ENCODE measurements at places on chromosomes 1 and 21.

DNA sequence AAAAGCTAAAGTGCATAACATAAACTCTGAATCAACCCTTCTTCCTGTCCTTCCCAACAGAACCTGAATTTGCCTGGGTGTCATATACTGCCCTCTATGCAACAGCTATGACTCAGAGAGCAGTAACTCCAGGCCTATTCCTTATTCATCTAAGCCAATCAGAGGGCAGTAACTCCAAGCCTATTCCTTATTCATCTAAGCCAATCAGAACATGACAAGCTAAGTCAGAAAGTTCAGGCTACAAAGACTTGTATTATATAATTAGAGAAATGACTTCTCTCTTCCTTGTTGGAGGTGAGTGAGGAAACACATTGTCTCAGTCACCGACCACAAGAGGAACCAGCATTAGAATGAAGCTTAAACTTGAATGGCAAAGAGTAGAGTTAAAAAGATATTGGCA, 26.2 kb upstream of the TADA1 start:
- DNase-seq: peak; percentile 53

DNA sequence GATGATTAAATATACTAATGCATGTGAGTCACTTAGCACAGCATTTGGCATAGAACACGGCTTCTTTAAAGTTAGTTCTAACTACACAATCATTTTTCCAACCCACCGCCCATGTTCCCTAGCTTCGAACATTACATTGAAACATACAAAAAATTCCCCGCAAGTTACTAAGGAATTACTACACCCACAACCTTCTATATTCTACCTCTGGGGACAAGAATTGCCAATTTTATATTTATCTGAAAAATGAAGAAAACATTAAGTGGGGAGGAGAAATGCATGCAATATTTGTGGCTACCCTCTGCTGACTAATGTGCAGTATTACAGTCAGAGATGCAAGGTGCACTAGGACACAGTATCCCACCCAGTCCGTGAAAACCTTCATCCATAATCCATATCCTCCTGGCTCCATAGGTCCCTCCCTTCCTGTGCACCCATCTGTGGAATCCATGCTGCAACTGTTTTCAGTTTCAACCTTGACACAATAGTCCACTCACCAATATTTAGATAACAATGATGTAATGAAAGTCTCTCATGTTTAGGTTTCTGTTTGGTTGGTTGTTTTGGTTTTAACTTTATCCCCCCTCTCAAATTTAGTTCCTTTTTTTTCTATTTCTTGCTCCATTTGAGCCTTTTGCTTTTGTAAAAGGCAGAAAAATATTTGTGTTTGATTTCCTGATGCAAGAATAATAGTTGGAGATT, 31.6 kb downstream of the RGS5 start:
- DNase-seq: peak; percentile 64

- no peak for DNase-seq
These were observed 25.6 kb downstream of the SYT11 start for GRCh38 chr1:155884982-155885381.

- peak; percentile 72 for DNase-seq
These were observed 20.3 kb upstream of the SLC5A9 start for GRCh38 chr1:48202030-48202752.
